Right forelimb (tissue), 1 donor: ENCODE measurements at places on chromosomes 16 and 17.
A peak's percentile ranks its signal among the peaks of the same experiment; 100 is the strongest.

- DNase-seq, result no peak
Measured at GRCh38 chr16:84138824-84139627, 6.0 kb downstream of the HSDL1 start.

GRCh38 chr17:31486351-31487062, 95.0 kb downstream of the RAB11FIP4 start:
- peak; percentile 43 for DNase-seq

GRCh38 chr16:50099957-50100648, 34.3 kb downstream of the HEATR3 start:
- DNase-seq, result no peak

- no peak for DNase-seq
Measured at GRCh38 chr16:81676883-81677737, 102.0 kb upstream of the PLCG2 start.

- DNase-seq, result peak; percentile 63
Measured at GRCh38 chr17:73476890-73477350, 165.1 kb upstream of the CDC42EP4 start.

DNA sequence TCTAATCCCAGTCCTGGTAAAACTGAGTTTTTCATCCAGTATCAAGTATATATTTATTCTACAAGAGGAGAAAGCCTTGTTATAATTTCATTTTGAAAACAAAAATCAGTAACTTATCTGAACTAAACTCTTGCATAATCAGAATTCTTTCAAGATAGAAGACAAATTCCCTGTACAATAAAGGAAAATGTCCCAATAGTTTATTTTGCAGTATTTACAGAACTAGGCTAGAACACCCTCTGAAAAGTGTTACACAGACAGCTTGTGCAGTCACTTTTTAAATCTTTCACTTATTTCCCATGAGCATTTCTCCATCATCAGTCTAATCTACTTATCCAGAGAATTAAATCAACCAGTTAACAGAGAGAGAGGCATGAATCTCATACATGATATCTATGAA, 48.5 kb downstream of the SPOP start:
- DNase-seq, result no peak

- DNase-seq, result no peak
Measured at GRCh38 chr17:78355701-78356100, 4.2 kb downstream of the SOCS3 start.

GRCh38 chr16:85943711-85944110, 44.7 kb downstream of the IRF8 start:
- DNase-seq, result no peak

- no peak for DNase-seq
Measured at GRCh38 chr17:41586863-41587495, at the start of gene KRT14. KRT14 (minus strand) TSS chr17:41586895; CDS start chr17:41586834, 61 bp downstream.

DNA sequence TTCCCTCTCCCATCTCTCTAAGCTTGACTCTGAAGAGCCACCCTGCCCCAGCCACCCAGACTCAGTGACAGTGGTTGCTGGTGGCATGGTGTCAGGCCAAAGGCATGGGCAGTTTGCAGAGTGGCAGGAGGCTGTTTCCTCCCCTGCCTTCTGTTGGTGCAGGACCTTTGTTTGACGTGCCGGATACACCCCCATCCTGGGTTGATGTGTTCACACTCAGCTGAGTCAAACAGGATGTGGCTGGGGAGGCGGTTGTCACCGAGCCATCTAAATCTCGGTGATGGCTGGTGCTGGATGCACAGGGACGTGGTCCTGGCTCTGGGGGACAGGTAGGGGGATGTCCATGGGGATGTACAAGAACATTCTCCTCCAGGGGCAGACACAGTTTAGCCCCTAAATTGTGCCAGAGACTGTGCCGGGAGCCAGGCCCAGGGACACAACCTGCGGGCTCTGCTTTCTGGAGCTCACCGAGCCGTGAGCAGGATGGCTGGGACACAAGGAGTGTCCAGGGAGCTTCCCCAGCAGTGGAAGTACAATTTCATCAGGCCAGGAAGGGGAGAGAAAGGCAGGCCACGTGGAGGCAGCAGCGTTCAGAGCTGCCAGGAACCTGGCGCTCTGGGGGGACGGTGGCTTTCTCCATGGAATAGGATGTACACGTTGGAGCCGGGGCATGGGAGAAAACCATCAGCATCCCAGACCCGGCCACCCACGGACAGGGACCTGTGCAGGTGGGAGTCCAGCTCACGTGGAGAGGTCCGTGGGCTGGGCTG, 264.2 kb downstream of the SEC14L1 start:
- no peak for DNase-seq

DNA sequence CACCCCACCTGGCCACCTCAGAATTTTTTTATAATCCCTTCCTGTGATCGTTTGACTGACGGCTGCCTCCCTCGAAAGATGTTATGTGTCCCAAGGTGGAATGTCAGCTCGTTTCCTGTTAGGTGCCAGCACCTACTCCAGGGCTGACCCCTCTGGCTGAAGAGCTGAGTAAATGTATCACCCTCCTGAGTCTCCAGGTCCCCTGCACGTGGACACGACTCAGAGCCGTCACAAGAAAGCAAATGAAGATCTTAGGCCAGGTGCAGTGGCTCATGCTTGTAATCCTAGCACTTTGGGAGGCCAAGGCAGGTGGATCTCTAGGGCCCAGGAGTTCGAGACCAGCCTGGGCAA, 273.2 kb downstream of the C16orf95 start:
- no peak for DNase-seq

GRCh38 chr17:29883497-29883896, 46.5 kb downstream of the SSH2 start:
- DNase-seq, result no peak

DNA sequence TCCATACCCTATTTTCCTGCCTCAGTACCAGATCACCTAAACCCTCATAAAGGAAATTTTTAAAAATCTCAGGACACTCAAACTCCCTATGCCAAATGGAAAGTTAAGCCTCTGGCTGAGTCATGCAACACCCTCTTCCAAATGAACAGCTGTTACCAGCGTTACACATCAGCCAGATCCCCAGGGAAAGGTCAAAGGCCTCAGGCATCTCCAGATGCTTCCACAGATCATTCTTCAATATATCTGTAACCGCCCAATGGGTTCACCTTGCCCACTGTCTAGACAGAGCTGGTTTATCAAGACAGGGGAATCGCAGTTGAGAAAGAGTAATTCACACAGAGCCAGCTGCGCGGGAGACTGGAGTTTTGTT, 29.1 kb upstream of the SHCBP1 start:
- no peak for DNase-seq

DNA sequence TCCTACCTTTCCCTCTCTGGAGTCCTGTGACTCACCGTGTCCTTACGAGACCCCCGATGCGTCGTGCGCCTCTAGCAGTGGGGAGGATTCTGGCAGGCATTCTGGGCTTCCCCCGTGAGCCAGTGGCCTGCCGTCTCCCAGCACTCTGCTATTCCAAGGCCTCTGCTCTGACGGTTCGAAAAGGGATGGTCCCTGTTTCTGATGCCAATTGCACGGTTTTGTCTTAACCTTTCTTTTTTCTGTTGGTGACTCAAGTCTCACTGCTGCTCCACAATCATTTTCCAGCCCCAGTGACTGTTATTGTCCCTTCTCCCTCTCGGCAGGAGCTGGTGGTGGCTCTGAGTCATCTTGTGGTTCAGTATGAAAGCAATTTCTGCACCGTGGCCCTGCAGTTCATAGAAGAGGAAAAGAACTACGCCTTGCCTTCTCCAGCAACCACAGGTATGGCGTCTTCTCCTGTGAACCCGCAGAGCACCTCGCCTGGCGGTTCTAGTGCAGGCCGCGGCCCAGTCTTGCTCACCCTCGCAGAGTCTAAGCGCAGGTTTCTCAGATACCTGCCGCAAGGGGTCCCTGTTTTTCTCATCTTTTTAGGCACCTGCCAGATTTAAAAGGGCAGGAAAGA, 100.1 kb upstream of the CHMP6 start:
- peak; percentile 72 for DNase-seq

GRCh38 chr16:27511657-27512448, 37.9 kb downstream of the GTF3C1 start:
- no peak for DNase-seq

- peak; percentile 32 for DNase-seq
Measured at GRCh38 chr16:57781741-57782606, 20.3 kb downstream of the KIFC3 start.

DNA sequence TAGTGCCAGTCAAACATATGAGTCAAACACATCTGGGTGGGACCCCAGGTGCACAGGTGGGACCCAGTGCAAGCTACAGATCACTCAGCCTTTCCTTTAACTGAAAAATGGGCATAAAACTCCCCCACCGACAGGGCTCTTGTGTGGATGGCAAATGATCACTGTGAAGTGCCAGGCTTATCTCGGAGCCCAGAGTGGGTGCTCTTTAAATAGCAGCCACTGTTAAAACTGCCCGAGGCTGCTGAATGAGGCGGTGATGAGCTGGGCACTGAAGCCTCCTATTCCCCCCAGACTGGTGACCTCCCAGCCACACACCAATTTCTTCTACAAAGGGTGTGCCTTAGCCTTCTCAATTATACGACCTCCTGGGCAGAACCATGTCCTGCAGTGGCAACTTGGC, 433.8 kb downstream of the SLC39A11 start:
- DNase-seq, result no peak

DNA sequence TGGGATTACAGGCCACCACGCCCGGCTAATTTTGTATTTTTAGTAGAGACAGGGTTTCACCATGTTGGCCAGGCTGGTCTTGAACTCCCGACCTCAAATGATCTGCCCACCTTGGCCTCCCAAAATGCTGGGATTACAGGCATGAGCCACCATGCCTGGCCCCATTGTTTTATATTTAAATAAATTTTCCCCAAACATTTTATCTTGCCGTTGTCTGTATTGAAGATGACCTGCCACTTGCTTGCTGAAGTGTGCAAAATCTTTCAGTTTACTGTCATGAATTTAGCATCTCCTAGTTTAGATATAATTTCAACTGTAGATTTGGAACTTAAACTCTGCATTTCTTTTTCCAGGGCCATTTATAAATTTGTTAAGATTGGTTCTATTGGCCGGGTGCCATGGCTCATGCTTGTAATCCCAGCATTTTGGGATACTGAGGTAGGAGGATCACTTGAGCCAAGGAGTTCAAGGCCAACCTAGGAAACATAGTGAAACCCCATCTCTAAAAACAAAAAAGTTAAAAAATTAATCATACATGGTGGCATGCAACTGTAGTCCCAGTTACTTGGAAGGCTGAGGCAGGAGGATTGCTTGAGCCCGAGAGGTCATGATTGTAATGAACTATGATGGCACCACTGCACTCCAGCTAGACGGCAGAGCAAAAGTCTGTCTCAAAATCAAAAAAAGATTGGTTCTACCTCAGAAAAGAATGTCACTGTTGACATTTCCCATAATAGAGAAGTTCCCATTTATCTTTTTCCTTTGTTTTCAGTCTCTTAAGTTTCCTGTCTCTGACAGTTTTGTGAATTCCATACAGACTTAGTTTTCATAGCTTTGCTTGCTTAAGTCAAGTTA, 84.4 kb downstream of the VMP1 start:
- no peak for DNase-seq

GRCh38 chr17:66483906-66484305, 181.5 kb downstream of the PRKCA start:
- DNase-seq, result no peak

DNA sequence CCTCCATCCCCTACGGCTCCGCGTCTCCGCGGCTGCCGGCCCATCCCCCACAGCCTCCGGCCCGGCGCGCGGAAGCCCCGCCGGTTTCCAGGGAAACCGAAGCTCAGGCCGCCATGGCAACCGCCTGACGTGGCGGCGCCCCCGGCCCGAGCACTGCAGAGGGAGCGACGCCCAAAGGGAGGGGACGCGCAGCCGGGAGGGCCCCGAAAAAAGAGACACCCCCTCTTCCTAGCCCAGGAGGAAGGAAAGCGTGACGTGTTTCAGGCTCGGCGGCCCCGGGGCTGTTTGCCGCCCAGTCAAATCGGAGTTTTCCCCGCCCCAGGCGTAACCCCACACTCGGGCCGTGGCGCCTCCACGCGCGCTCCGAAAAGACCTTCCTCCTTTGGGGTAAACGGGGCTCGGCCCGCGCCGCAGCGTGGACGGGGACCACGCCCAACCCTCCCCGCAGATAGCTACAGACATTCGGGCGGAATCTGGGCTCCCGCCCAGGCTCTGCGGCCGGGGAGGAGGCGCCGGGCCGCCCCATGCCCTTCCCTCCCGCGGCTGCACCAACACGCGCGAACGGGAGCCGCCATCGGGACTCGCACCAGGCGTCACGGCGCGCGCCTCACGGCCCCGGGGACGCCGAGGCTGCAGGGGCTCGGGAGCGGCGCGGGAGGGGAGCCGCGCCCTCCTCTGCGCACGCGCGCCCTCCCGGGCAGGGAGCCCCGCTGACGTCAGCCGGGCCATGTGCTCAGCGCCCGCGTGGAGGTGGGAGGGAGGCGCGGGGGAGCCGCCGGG, 7.5 kb downstream of the MNT start:
- peak; percentile 95 for DNase-seq
